Colonic mucosa (tissue), 4 donors: ENCODE measurements at places on chromosomes 1 and 21.

DNA sequence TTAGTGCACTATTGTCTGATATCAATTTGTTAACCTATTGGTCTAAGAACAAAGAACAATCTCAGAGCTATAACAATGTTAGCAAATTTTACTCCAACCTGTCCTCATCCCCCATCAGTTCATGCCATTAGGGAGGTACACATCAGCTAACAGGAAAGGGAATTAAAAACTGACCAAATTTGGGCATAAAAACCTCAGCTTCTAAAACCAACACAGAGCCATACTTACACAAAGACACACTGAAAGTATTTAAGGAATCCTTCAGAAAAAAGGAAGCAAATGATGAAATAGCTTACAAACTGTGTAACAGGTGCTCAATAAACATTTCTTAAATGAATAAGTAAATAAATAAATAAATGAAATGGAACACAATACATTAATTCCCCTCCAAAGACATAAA is 89.2 kb downstream of the TTLL7 start:
- no peak for DNase-seq

- DNase-seq, result no peak
Measured at GRCh38 chr1:244548558-244549115, 87.6 kb downstream of the CATSPERE start.

- no peak for DNase-seq
Measured at GRCh38 chr1:215273838-215274516, 191.4 kb downstream of the KCNK2 start.

GRCh38 chr1:17350083-17350482 is 21.9 kb upstream of the PADI6 start:
- no peak for DNase-seq

GRCh38 chr1:64043976-64044375 is 159.4 kb upstream of the UBE2U start:
- DNase-seq, result no peak

DNA sequence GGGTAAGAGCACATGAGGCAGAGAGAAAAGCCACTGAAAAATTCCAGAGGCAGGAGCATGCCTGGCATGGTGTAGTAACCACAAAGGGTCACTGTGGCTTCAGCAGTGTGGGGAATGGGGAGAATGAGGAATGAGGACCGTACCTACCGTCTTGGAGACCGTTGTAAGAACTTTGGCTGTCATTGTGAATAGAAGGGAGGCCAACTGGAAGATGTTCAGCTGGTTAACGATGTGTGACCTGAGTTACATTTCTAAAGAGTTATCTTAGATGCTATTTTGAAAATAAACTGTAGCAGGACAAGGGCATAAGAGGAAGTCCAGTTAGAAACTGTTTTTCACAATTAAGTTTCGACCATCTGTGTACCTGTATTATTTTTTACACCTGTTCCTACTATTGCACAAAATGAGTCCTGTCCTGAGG is 365.5 kb upstream of the SGIP1 start:
- no peak for DNase-seq

DNA sequence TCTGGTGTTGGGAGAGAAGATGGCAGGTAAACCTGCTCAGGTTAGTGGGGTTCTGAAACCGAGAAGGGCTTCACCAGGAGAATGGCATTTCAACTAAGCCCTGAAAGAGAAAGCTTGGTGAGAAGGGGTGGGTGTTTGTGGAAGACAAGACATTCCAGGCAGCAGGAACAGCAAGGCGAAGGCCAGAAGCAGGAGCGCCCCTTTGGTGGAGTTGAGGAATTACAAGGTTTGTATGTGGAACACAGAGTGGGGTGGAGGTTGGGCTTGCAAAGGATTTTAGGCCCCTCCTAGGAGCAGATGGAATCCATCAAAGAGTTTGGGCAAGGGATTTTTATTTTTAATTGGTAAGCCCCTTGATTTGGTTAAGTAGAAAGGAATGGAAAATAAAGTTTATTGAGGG is 24.8 kb upstream of the ELOA start:
- no peak for DNase-seq

DNA sequence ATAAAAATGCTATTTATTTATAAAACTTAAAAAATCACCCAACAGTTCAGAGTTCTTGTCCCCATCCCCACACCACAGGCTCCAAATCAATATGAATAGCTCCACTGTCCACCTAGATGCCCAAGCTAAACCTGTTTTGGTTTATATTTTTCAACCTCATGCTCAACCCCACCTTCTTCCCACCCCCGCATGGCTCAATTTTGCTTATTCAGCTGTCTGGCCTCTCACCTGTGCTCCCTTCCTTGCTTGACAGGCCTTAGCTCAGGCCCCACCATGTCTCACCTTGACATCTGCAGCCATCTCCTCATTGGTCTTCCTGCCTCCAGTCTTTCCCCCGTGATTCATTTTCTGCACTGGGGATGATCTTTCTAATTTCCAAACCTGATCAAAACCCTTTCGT is 17.8 kb downstream of the COA7 start:
- DNase-seq, result no peak

DNA sequence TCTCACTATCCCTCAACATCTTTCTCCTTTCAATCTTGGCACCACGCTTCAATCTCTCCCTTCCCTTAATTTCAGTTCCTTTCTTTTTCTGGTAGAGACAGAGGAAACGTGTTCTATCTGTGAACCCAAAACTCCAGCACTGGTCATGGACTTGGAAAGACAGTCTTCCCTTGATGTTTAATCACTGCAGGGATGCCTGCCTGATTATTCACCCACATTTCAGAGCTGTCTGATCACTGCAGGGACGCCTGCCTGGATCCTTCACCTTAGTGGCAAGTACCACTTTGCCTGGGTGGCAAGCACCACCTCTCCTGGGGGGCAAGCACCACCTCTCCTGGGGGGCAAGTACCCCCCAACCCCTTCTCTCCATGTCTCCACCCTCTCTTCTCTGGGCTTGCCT is 27.8 kb downstream of the SELL start:
- no peak for DNase-seq

GRCh38 chr1:33902486-33903209 is 38.8 kb downstream of the HMGB4 start:
- DNase-seq, result no peak

GRCh38 chr1:209747580-209748262 is 8.1 kb upstream of the TRAF3IP3 start:
- peak; percentile 95 for DNase-seq

DNA sequence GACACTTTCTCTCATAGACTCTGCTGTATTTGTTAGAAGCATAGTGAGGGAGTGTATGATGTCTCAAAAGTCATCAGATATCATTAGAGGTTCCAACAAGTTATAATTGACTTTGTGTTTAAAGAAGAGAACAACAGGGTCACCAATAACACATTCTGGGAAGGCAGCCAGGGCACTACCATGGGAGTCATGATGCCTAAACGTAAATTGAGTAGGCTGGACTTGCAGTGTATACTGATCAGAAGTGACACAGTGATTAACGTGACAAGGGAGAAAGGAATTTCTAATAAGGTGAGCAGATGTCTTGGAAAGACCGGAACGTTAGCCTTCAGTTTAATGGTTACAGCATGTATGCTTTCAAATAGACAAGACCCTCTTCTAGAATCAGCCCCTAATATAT is 973.2 kb downstream of the NCAM2 start:
- no peak for DNase-seq

DNA sequence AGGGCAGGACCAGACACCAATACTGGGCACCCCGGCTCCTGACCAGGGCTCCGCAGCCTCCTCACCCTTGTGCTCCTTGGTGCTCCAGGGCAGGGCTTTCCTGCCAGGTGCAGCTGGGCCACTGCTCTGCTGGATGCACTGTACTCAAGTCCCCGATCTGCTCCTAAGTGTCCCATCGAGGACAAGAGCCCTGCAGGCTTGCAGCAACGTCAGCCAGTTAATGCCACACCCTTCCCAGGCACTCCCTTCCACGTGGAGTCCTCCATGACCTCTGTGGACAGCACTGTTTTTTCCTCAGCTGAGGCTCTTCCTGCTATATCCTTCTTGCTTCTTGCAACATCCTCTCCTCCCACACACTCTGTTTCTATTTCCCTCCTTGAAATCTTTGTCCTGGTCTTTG is 94.0 kb upstream of the NGF start:
- no peak for DNase-seq

DNA sequence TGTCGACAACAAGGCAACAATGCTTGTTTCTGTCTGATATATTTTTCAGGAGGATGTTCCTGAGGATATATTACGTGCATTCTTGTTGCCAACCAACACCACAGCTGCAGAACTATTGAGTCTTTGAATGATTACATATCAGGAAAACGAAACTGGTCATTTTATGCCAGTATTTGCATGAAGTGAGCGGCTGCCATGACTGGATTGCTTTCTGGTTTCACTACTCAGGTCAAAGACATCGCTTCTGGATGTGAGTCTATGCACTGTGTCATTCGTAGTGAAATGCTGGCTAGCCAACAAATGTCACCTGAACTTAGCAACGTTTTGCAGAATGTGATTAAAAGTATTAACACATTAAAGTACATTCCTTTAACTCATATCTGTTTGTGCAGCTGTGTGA is 35.8 kb upstream of the OLFM3 start:
- no peak for DNase-seq

DNA sequence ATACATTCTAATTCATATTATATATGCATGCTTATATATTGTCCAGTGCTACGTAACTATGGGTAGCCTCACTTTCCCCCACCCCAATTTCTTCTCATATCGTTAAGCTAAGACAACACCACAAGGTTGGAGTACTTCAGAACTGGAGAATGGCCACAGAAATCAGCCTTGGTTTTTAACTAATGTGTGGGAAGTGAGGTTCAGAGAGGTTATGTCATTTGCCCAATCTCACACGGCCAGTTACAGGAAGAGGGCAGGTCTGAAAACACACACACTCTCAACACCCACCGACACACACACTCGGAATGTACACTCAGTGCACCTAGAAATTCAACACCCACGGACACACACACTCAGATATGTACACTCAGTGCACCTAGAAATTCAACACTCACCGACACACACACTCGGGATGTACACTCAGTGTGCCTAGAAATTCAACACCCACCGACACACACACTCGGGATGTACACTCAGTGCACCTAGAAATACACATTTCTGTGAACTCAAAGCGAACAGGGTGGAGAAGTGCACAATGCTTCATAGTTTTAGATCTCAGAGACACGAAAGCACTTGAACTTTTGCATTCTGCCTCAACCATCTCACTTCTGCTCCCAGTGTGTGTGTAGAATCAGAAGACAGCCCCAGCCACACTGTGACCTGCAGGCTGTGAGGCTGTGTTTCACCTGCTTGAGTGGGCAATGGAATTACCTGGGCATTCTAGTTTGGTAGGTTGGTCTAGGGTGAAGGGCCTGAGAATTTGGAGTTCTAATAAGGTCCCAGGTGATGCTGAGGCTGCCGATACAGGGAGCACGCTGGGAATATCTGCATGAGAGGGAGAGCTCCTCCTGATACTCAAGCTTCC is 170.4 kb downstream of the CLIC6 start:
- no peak for DNase-seq

GRCh38 chr1:162498496-162498810 is 835 bp downstream of the UHMK1 start:
- no peak for DNase-seq

- no peak for DNase-seq
Measured at GRCh38 chr1:71948561-71948960, 333.8 kb downstream of the NEGR1 start.

DNA sequence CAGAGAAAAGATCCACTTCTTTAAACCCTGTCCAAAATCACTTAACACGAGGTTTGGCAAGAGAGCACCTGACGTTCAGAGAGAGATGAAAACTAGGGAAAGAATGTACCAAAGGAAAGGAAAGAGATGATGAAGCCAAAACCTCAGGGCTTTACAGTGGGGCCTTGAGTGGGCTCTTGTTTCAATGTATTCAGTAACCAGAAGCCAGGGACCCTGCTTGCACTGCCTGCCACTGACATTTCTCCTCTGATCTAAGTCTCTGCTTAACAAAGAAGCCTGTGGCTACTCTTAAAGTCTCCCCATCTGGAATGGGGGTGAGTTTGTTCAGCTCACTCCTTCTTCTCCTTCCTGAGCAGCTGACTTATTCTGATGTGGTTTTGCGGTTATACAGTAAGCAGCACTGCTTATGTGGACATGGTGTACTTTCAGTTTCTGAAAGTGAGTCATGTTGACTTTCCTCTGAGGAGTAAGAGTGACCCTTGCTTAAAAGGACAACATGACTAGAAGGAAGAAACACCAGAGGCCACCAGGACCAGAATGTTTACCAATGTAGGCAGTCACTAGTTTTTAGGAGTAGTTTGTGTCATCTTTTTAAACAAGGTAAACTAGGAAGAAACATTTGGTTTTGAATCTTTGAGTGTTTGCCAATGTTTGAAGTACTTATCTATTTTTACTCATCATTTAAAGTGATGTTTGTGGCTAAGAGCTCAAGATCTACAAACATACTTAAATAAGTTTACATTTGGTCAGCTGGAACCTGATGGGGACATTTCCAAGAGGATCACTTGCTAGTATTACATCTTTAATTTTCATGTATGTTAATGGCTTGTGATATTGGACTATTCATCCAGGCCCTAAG is 87.4 kb downstream of the FASLG start:
- DNase-seq, result peak; percentile 36

DNA sequence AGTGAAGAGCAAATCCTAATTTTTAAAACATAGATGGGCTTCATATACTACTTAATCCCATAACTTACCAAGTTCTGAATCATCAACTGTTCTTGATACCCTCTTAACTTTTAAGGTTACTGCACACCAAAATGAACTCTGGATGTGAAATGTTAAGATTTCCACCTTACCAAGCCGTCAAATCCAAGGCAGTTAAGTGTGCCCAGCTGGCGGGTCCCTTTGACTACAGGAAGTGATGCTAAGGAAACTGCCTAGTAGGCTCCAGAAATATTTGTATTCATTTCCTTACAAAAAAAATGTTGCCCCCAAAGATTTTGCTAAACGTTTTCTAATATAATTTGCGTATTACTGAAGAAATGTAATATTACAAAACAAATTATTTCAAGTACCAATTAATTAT is 10.7 kb downstream of the NRIP1 start:
- no peak for DNase-seq

GRCh38 chr1:119554183-119554582 is 47.2 kb downstream of the HSD3B1 start:
- DNase-seq, result peak; percentile 22

GRCh38 chr1:156863631-156864030 is 3.0 kb downstream of the NTRK1 start:
- no peak for DNase-seq

DNA sequence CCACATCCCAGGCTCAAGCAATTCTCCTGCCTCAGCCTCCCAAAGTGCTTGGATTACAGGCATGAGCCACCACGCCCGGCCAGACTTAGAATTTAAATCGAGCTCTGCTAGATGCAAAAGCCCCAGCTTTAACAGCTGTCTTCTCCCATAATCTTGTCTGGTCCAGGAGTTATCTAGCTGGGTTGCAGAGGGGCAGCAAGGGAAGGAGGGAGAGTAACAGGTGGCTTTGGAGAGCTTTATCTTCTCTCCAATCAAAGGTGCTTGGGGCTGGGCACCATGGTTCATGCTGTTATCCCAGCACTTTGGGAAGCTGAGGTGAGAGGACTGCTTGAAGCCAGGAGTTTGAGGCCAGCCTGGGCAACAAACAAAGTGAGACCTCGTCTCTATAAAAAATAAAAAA is 3.9 kb downstream of the RHBG start:
- DNase-seq, result no peak

- no peak for DNase-seq
Measured at GRCh38 chr1:245166471-245166885, 11.7 kb downstream of the KIF26B start.

GRCh38 chr1:153577138-153577537 is 11.5 kb upstream of the S100A2 start:
- DNase-seq, result no peak
